ENCODE measurements at places on chromosomes 4 and X.

GRCh38 chr4:74375824-74376426 lies 11.0 kb downstream of the EREG start:
- no peak for DNase-seq

DNA sequence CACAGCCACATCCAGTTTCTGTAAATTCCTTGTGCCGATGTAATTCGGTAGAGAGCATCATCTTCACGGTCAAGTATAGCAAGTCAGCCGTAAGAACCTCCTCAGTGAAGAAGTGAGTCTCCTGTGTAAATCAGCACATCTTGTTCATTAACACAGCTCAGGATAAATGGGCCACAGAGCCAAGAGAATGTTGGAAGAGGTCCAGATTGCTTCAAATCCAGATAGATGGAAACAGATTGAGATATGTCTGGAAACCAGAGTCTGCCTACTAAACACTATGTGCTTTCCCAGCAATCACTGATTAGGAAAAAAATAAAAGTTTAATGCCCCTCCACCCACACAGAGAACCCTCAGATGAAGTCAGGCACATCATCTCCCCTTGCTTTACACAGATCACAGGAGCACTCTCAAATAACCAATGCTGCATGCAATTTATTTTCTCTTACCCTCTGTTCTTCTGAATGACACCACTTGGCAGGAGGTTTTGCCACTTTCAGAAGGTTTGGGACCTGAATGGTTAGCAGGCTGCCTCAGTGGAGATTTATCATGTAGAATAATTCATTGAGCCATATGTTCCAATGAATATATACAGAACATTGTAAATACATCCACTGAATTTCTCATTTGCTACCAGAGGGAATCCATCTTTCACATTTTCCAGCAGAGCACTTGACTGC lies 357.7 kb downstream of the C4orf33 start:
- no peak for DNase-seq

- DNase-seq = no peak
These were observed 6.8 kb downstream of the STAP1 start for GRCh38 chr4:67565284-67565683.

DNA sequence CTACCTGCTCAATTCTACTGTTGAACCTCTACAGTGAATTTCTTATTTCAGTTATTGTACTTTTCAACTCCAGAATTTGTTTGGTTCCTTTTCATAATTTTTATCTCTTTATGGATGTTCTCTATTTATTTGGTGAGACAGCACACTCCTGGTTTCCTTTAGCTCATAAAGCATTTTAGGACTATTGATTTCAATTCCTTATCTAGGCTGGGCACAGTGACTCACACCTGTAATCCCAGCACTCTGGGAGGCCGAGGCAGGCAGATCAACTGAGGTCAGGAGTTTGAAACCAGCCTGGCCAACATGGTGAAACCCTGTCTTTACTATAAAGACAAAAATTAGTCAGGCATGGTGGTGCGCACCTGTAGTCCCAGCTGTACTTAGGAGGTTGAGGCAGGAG lies 57.7 kb downstream of the THOC2 start:
- no peak for DNase-seq

- no peak for DNase-seq
These were observed 2.9 kb upstream of the RBBP7 start for GRCh38 chrX:16873106-16873505.

DNA sequence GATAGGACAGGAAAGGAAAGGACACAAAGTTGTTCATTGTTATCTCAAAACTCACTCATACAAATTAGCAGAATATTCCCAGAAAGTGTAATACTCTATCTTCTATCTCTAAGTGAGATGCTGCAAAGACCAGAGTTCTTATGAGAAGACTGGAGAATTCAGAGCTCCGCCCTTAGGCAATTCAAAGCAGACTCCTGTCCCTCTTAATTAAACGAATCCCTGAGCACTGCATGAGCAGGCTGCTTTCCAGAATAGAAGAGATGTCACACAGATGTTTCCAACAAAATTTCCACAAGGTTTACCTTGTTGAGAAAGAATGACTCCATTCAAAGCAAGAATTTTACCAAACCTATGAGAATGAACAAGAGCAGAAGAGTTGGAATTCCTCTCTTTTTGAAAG lies 630.8 kb upstream of the INTU start:
- DNase-seq = no peak

DNA sequence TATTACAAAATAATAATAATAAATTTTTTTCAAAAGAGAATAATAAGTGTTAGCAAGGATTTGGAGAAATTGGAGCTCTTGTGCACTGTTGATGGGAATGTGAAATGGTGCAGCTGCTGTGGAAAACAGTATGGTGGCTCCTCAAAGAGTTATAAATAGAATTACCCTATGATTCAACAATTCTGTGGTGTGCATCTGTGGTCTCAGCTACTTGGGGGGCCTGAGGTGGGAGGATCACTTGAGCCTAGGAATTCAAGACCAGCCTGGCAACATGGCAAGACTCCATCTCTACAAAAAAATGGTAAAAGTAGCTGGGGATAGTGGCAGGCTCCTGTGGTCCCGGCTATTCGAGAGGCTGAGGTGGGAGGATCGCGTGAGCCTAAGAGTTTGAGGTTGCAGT lies 19.6 kb downstream of the MND1 start:
- DNase-seq = no peak

DNA sequence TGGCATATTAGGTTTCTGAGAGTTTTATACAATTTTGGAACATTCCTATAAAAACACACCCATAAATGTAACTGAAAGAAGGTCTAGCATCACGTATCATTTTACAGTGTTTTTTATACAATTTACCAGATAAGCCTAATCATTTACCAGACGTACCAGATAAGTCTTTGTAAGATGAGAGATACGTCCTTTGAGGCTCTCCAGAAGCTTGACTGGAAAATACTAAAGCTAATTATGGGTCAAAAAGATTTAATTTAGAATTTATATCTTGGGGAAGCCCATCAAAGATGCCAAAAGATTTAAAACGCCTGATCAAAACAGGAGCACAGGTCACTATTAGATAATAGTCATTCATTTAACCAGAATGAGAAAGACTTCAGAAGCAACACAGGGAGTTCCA lies 55.0 kb downstream of the RGS12 start:
- DNase-seq = no peak

DNA sequence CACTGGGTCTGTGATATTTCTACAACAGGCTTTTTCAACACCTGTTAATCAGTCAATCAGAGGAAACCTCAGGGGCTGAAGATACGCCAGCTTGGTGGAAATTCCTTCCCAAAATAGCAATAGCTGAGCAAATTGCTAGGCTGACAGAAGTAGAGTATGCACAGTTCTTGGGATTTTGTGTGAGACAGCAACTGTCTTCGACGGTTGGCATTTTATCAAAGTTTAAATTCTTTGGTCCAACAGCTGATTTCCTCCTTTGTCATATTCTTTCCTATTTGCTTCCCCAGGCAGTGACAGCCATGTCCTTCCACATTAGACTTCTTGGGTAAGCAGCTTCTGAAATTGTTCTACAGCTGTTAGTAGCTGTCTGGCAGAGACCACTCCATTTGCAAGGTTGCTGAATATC lies 8.0 kb upstream of the PALLD start:
- no peak for DNase-seq

DNA sequence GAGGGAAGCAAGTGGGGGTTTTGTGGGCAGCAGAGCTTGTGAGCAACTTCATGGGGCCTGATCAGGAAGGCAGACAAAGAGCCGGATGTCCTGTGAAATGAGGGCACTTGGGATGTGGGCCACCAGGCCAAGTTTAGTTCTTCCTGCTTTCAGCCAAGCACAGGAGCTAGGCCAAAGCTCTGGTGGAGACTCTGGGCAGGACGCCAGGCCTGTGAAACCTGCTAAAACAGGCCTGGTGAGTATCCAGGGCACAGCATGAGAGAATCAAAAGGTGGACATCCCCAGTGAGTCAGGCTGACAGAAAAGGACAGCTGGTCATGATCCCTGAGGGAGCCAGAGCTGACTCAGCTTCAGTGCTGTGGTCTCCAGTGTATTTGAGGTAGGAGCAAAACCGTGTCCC lies 95.7 kb downstream of the NPNT start:
- DNase-seq = no peak

Data from MV-4-11 (cell line).